ENCODE measurements at places on chromosomes 16 and 17. TPM values are rescaled to one million over a fixed set of nuclear protein-coding genes. Genes with fewer than 3 reads are reported as not detected.

The KRT20 gene
- total RNA-seq, result not detected

The TTC19 gene
- 47.1 TPM for total RNA-seq

- no peak for DNase-seq
Observed at GRCh38 chr17:59666235-59666634, 41.0 kb downstream of the PTRH2 start.

The MVP gene
- 44.4 TPM for total RNA-seq

Data from right atrium auricular region (tissue), 2 donors.